ENCODE measurements at places on chromosomes 13 and 19.

DNA sequence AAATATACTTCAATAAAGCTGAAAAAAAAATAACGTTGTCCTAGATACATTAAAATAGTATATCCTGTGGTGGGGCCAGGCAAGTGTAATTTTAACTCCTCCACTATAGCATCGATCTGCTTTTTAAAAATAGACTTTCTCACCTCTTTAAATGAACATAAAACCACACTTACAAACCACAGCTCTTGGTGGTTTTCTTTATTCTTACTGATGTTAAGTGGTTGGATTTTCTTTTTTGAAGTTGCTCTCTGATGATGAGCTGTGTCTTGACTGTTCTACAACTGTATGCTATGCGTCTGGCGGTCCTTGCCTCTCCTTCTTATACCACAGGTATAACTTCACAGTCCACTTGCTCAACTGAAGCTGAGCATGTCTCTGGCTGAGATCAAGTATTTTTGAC lies 721.5 kb upstream of the KLHL1 start:
- DNase-seq = no peak

GRCh38 chr13:42703740-42704139 lies 77.6 kb upstream of the FAM216B start:
- no peak for DNase-seq

GRCh38 chr19:45323671-45324081 lies 1.0 kb upstream of the CKM start:
- DNase-seq = no peak

GRCh38 chr13:97809576-97809975 lies 143.9 kb upstream of the IPO5 start:
- DNase-seq = no peak

DNA sequence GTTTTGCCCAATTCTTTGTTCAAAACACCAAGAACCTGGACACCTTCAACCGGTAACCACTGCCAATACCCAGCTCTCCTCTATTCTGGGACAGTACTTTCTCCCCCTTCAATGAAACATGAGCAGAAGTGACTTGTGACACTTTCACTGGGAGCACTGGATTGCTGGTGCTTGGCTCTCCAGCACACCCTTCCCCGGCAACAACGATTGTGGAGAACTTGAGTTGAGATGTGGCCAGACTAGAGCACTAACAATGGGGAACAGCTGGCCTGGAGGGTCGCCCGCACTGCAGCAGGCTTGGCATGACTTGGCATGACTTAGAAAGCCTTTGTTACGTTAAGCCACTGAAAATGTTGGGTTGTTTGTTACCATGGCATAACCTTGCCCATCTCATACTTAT lies 7.5 kb upstream of the B3GLCT start:
- DNase-seq = no peak

GRCh38 chr13:72303941-72304746 lies 423.3 kb downstream of the MZT1 start:
- DNase-seq = no peak

DNA sequence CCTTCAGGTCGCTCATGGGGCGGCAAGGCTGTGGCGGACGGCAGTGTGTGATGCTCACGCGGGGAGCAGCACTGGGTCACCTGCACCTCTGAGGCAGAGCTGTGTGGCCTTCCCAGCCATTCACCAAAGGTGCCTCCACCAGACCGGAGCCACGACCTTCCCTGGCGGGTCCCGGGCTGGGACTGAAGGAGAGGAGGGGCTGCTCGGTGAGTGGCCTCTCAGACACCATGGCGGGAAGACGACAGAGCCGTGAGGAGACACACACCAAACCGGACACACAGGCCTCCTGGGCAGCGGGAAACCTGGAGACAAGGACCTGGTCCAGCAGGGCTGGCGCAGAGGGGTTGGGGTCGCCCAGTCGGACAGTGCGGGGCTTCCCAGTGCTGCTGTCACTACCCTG lies 7.5 kb downstream of the MCF2L start:
- DNase-seq = no peak

DNA sequence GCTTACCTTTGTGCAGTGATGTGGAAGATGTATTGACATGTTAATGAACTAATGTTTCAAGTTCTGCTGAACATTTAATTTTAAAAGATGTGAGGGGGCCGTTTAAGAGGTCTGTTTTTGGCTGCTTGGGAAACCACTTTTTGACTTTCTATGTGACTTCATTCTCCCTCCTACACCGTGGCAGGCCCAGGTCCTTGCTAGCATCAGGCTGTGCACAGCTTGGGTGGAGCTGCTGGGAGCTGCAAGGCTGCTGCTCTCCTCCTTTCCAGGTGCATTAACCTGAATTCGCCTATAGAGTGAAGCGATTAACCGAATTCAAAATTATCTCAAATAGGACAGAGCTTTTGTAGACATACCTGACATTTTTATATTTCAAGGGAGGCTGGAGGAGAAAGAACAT lies 249.1 kb downstream of the FGF14 start:
- DNase-seq = no peak

- no peak for DNase-seq
Measured at GRCh38 chr19:1122972-1123363, 19.2 kb downstream of the GPX4 start.

DNA sequence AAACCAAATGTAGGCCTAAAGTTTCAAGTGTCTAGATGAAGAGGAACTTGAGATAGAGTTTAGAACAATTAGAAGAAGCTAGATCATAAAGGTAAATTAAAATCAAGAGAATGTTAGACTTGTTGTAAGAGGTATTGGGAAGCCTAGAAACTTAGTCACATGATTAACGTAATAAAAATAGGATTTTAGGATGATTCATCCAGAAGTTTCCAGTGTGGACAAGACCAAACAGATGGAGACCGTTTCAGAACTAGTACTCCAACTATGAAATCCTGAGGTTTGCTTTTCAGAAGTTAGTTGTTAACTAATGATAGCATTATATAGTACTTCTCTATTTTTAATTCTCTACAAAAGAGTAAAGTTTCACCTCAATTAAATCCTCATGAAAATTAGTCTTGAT lies 104.9 kb downstream of the MZT1 start:
- no peak for DNase-seq

GRCh38 chr13:23505007-23505406 lies 65.2 kb upstream of the TNFRSF19 start:
- DNase-seq = no peak

DNA sequence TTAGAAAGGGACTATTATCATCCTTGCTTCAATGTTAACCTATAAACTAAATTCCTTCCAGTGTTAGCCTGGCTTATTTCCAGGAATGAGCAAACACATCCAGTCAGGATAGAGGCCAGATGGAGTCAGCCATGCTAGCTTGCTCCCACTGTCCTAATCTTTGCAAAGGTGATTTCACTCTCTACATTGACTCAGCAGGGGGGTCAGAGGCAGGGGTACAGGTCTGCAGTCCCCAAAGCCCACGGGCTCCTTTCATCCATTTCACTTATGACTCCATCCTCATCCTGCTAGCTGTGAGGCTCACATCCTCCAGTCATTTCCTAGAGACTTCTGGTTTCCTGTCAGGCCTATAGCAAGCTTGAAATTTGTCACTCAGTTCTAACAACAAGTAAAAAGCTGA lies 63.4 kb upstream of the CEACAM8 start:
- no peak for DNase-seq

- DNase-seq = no peak
Measured at GRCh38 chr13:45102136-45102507, 18.2 kb upstream of the GTF2F2 start.

- no peak for DNase-seq
Measured at GRCh38 chr19:3270902-3271301, 46.4 kb downstream of the CELF5 start.

DNA sequence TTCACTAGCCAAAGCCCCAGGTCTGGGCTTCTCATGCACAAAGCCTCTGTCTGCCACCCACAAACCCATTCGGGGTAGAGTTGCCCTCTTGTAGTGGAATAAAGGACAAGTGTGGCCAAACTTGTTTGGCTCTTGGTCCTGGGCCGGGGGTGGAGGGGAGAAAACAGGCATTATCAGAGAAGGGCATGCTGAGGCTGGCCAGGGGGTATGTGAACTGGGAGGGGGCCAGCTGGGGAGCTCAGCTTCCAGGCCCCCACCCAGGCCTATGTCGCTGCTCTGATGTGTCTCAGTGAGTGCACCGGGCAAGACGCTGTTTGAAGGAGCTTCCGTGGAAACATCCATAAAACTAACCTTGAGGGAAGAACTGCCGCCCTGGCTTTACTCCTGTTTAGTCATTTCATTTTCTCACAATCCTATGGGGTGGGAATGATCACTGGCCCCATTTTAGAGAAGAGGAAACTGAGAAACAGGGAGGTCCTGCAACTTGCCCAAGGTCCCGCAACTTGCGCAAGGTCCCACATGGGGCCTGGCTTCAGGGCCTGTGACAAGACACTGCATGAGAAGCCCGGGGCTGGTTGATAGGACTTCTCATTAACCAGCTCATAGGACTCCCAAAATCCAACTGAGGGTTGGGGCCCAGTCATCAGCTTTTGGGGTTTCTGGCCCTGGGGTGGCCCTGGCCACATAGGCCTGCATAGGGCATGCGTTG lies 30.8 kb downstream of the CCNE1 start:
- DNase-seq = no peak

GRCh38 chr13:95121516-95121915 lies 179.7 kb downstream of the ABCC4 start:
- DNase-seq = no peak

DNA sequence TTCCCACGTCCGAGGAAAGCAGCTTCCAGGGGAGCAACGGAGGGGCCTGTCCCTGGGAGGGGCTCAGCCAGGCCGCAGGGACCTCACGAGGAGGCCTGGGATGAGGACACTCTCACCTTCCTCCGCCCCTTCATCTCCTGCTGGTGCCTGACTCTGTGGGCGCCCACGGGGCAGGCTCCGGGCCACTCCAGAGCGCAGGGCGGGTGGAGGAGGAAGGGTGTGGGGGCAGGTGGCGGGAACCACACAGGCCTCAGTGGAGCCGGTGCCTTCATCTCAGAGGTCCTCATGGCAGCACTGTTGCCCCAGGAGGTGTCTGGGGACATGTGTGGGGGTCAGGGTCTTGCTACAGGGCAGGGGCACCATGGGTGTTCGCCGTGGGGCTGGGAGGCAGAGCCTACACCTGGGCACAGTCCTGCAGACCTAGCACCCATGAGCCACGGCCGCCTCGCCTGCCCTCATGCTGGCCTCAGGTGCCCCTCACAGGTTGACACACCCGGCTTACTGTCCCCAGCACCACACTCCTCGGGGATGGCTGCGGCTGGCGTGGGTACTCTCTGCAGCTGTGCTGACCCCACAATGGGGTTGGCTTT lies 10.1 kb upstream of the TMEM255B start:
- DNase-seq = no peak

DNA sequence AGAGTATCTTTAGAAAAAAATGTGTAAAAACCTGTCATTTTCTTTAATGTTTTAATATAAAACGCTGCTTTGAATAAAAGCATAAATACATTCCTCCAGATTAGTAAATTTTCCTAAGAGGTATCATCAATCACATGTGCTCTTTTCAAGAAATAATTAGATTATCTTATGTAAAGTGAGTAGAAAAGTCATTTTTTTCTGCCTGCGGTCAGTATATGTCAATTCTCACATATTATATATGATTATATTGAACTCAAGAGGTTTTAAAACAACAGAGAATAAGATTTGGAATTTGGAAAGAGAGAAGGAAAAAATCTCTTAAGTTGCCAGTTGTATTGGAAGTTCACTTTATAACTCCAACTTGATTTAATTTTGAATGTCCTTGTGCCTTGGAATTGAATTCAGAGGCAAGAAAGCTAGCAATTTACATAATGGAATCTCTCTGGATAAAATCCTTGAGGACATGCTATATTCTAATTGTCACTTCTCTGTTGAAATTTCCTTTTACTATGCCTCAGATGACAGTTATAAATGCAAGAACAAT lies 740.1 kb upstream of the SPRY2 start:
- DNase-seq = no peak

DNA sequence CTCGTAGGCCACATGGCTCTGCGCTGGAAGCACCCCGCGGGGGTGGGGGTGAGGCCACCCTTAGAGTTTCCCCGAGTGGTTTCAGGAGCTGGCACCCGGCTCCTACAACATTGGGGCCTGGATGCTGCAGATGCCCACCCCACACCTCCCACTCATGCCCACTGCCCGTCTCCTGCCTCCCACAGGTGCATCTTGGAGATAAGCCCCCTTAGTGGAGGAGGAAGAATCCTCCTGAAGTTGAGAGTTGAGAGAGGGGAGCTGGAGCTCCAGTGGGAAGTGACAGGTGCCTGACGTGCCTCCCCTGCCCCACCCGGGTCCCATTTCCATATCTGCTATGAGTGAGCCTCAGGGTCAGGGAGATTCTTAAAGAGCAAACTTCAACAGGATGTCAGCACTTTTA lies 341.3 kb downstream of the TEX29 start:
- no peak for DNase-seq
